Uterus (tissue), 4 donors: ENCODE measurements at places on chromosomes 6 and 20.

- DNase-seq: no peak
These were observed 172.9 kb downstream of the ADGRG6 start for GRCh38 chr6:142474531-142475289.

GRCh38 chr6:136593748-136594490 is 43.7 kb upstream of the MAP7 start:
- DNase-seq: no peak

GRCh38 chr6:69790629-69791028 is 6.2 kb downstream of the LMBRD1 start:
- no peak for DNase-seq

- no peak for DNase-seq
These were observed 3.7 kb downstream of the KCNK5 start for GRCh38 chr6:39225543-39225942.

DNA sequence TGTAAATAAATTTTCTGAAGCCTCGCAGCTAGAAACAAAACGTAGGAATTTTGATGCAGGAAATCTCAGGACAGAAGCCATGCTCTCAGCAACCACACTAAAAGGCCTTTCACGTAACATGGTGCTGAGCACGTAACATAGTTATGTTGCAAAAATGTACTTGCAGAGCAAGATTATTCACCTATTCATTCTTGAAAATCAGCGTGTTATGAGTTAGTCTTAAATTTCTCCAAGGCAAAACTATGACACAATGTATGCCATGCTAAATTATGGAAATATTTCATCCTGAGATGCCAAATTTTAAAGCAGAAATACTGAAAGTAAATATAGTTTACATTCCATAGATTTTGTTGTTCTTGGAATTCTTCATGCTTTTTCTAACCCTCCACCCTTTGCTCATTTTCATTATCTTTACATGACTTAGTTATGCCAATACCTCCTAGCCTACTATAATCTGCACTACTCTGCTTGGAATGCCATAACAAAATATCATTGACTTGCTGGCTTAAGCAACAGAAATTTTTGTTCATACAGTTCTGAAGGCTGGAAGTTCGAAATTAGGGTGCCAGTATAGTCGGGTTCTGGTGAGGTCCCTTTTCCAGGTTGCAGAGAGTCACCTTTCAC is 179.8 kb upstream of the BMP5 start:
- no peak for DNase-seq

- DNase-seq: no peak
These were observed 21.6 kb upstream of the RAET1L start for GRCh38 chr6:150046943-150047342.

DNA sequence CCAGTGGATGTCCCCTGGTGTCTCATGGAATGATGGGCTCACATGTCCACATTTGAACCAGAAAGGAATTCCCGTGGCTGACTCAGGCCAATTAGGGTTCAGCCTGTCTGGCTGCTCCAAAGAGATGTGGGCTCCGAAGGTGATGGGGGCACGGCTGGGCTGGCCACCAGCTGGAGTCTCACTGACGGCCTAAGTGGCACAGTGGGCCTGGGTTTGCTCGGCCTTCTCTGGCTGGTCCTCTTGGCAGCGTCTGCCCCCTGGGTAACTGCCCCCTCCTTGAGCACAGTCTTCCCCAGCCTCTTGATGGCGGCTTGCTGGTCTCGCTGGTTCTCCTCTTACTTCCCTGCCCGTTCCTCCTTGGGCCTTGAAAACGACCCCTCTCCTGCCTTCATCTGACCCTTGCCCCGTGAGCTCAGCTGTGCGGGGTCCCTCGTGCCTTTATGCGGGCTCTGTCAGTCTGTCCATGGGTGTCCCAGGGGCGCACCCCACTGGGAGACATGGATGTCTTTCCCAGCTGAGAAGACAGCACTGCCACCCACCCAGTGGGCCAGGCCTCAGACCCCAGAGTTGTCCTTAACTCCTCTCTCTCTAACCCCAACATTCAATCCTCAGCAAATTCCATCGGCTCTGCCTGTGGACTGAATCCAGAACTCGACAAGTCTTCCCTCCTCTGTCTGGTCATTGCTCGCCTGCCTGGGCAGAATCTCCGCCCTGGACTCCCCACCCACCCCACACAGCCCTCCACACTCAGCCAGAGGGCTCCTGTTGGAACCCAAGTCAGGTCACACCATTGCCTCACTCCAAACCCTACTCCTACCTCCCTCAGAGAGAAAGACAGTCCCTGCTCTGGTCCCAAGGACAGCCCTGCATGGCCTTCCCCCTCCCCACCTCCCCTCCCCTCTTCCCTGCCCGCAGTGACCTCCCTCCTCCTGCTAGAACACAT is 78.7 kb downstream of the CEBPB start:
- no peak for DNase-seq

GRCh38 chr6:138638604-138639003 is 135.0 kb upstream of the CCDC28A start:
- DNase-seq: no peak

DNA sequence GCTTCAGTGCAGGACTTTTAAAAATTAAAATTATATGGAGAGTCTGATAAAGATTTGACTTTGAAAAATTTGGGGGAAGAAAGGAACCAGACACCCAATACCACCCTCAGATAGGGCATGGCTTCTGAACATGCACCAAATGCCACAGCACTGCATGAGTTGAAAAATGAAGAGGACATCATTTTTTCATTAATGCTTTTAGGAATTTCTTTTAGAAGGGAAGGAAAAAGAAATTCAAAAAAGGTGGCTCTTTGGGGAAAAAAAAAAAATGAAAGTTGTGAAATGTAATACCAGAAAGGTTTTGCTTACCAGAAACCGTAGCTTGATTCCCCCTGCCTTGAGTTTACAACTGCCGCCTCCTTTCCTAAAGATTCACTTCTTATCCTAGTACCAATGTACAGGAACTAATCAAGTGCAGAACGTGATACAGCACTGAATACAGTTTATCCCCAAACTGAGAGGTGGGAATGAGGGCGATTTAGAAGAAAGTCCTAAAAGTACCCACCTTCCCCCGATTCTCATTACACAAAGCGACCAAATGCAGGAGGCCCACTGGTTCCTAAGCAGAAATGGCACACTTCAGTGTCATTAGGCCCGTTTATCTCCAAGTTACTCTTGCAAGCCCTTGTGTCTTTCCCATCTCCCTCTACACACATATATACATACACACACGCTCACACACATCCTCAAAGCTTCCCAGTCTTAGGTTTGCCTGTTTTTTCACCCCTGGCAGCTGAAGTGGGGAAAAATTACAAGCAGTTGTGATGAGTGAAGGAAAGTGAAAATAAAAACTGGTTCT is 2.8 kb downstream of the PPP1R10 start:
- DNase-seq: no peak

DNA sequence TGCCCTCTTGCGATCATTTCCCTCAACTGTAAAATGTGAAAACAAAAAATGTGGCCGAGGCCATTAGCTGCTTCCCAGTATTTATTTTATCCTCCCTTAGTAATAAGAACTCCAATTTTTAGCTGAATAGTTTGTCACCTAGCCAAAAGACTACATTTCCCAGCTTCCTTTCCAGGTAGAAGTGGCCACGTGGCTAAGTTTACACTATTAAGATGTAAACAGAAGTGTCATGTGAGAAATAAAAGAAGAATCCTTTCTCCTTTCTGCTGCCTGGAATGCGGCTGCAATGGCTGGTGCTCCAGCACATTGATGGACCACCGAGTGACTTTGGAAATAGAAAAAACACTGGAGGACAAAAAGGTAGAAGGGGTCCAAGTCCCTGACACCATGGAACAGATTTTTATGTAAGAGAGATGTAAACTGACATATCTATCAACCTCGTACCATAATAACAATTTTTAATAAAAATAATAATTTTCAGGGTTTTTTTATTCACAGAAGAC is 268.8 kb downstream of the PKHD1 start:
- no peak for DNase-seq

DNA sequence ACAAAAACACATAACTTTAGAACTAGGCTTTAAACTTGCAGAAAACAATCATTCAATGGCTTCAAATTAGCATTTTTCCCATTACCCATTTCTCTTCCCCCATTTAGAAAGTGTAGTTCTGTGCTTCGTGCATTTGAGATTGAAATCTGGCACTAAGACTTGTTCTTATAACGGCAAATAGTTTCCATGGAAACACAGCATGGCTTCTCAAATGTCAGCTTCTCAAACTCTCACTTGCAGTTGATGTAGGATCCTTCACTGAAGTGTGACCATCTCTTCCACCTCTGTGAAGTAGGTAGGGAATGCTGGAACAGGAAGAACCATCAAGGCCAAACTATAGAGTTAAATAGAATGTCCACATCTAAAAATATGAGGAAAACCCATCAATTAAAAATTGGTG is 52.2 kb downstream of the MANEA start:
- no peak for DNase-seq

DNA sequence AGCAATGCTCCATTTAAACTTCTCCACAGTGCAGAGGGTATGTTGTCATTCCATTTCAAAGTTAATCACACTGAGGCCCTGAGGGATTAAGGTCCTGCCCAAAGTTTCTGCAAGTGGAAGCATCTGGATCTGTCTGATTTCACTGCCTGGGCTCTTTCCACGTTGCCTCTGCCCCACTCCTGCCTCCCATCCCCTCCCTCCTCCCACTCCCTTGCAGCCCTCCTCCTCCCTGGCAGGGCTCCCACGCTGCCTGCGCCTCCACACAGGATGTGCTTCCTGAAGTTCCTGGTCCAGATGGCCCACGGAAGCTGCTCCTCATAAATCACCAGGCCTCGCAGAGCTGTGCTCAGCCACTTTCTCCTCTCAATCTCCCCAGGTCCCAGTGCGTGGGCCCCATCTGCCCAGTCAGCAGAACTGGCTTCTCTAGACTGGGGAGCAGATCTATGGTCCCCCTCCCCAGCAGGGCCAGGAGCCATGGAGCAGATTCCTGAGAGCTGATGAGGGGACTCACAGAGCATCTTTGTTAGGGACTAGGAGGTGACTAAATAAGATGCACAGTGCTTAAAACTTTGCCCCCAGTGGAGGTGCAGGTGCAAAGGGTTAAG is 65.4 kb upstream of the MAFB start:
- DNase-seq: no peak
